ENCODE measurements at places on chromosomes 12 and 14.

DNA sequence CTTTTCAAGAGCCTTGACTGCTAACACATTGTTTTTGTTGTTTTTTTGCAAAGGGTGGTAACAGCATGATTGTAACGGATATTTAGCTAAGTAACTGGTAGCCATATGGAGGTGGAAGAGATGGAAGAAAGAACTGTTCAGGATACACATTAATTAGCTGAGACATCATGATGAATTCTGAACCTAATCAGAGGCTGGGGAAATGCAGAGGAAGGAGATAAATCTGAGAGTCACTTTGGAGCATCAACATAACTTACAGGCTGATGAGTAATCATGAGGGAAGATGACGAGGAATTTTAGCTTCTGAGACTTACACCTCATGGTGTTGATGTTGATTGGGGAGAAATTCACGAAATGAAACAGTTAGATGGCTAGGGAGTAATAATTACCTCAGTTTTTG lies 62.3 kb downstream of the NIN start:
- DNase-seq: no peak

- no peak for DNase-seq
Observed at GRCh38 chr12:29278673-29279420, 102.1 kb downstream of the ERGIC2 start.

- no peak for DNase-seq
Observed at GRCh38 chr14:79443602-79444001, 767.7 kb downstream of the DIO2 start.

GRCh38 chr12:50112456-50113218 lies 601 bp downstream of the COX14 start:
- peak; percentile 32 for DNase-seq
